ENCODE measurements at places on chromosomes 13 and 19.

DNA sequence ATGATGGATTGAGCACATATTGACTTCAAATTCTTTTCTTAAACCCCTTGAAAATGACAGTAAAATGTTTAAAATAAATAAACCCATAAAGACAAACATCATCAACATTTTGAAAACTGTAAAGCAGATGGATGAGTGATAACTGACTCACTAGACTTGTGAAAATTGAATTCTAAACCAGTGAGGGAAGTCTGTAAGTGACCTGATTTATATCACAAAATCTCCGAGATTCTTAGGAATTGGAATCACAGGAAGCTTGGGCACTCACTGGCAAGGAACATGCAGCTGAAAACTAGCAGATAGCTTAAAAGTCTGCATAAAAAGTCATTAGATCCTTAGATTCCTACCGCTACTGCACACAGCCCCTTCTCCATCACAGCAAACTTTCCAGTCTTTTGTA is 51.3 kb upstream of the TSC22D1 start:
- DNase-seq = no peak

DNA sequence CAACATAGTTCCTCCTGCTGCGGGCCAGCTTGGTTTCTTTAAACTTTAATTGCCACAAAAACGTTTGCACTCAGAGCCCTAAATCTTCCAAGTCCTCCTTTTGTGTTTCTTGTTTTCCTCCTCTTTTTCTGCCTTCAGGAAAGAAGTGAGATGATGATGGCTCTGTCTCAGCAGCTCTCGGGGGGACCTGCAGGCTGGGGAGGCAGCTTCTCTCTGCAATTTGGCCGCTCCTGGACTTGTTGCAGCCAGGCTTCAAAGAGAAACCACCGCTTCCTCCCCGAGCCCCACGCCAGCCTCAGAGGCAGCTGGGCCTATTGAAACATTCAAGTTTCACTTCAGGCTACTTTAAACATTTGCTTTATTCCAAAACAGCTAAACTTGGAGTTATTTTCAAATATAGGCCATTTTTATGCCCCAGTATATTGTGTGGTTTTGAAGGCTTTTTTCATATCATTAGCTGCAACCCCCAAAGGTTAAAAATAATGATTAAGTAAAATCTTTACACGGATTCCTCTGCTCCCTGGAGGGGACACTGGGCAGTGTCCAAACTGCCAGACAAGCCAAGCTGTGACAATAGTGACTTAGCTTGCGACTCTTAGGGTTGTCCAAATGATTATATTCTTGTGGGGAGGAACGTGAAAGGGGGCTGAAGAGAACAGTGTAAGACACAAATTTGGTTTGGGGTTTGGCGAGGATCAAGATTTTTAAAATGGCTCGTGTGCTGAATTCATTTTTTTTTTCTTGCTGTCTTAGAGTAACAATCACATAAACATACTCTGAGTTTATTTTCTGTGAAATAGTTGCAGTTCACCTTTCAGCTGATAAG is 330.8 kb downstream of the DLEU7 start:
- no peak for DNase-seq

- DNase-seq = no peak
Observed at GRCh38 chr19:52522551-52522950, 4.9 kb upstream of the ZNF808 start.

GRCh38 chr19:44596428-44597130 is 16.8 kb upstream of the IGSF23 start:
- DNase-seq = no peak
